ENCODE measurements at places on chromosomes 5 and 9.
A peak's percentile ranks its signal among the peaks of the same experiment; 100 is the strongest.

- no peak for DNase-seq
- H3K4me1 ChIP-seq: no peaks in the 10 kb centered on the region
- no peak overlapping the region for H3K4me3 ChIP-seq
Measured at GRCh38 chr9:123191260-123191659, 77.1 kb downstream of the STRBP start.

DNA sequence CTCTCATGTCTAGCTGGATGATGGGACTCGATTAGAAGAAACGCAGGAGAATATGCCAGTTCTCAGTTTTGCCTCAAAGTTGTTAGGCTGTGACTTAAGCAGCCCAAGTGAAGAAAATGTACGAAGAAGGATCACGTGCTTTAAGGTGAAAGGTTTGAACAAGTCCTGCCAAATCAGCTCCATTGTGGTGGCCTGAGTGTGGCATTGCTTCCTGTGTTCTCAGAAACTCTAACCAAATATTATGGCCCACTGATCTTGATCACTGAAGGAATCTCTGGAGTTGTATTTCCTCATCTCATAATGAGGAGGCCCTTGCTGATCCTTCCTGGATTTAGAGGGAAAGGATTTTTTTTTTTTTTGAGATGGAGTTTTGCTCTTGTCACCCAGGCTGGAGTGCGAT lies 44.0 kb downstream of the OTULIN start:
- H3K4me1 ChIP-seq: no peaks in the 10 kb centered on the region
- H3K27me3 ChIP-seq: no peaks in the 10 kb centered on the region
- no peak overlapping the region for H3K4me3 ChIP-seq
- no peak overlapping the region for H3K27ac ChIP-seq
- no peak for DNase-seq

GRCh38 chr9:89984214-89984613 lies 379.4 kb downstream of the GADD45G start:
- no peaks in the 10 kb centered on the region for H3K27me3 ChIP-seq
- no peak for DNase-seq
- H3K36me3 ChIP-seq: no peaks in the 10 kb centered on the region

DNA sequence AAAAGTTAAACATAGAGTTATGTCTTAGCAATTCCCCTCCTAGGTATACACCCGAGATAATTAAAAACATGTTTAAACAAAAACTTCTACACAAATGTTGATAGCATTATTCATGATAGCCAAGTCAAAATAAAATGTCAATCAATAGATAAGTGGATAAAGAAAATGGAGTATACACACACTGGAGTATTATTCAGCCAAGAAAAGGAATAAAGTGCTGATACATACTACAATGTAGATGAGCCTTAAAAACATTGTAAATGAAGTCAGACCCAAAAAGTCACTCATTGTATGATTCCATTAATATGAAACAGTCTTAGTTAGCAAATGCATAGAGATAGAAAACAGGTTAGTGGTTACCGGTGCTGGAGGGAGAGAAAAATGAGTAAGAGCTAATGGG lies 34.3 kb upstream of the SHB start:
- H3K36me3 ChIP-seq: no peaks in the 10 kb centered on the region
- H3K4me1 ChIP-seq: no peaks in the 10 kb centered on the region
- H3K27me3 ChIP-seq: no peaks in the 10 kb centered on the region

DNA sequence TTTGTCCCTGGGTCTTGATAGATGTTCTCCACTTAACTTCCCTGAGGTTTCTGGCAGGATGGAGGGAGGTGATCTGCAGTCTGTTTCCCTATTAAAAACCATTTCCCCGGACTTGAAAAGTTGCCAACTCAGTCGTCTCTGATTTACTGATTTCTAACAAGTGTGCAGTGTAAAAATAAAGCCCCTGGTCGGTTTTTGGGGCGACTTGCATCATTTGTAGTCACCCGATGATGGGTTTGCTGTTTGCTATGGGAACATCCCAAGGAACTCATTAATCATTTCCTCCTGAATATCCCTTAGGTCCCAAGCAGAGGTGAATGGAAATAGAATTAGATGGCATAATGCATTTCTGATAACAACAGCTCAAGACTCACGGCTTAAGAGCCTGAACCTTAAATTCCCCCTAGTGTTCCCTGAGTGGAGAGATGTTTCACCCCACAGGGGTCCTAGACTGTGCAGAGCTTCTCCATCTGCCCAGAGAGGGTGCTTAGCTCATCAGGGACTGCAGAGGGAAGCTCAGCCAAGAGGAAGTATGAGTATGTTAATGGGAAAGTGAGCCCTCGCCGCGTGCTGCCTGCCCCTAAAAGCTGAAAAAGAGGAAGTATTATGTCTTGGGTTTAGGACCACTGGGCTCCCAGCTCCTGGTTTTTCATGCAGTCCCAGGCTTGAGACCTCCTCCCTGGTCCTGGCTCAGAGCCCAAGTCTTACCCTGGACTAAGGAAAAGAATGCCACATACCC lies 115.1 kb upstream of the DAP start:
- H3K27me3 ChIP-seq: no peaks in the 10 kb centered on the region
- no peak overlapping the region for H3K4me3 ChIP-seq
- no peaks in the 10 kb centered on the region for H3K36me3 ChIP-seq
- DNase-seq: peak; percentile 41
- no peak overlapping the region for H3K27ac ChIP-seq

DNA sequence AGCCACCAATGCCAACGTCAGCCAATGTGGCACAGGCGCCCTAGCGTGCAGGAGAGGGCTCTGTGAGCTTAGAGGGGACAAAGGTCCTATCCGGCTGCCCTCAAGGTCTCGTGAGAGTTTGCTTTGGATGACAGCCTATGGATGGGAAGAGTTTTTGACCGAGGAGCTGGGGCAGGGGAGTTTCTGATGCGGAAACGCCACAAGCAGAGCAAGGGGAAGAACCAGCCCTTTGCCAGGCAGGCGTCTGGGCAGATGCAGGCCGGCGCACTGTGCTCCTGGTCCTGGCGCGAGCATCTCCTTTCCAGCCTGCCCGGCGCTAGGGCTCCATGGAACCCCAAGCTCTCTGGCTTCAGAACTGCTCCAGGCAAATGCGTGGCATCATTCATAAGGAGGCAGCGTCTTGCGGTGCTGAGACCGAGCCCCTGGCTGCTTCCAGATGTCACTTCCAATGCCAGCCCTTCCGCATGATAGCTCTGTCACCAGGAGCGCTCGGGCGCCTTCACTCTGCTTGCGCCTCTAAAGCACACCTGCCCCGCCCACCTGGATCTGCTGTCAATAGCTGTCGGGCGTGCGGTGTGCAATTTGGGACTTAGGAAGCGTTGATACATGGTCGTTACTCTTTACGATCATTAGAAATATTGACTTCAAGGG lies 374.9 kb upstream of the IRX1 start:
- no peaks in the 10 kb centered on the region for H3K4me1 ChIP-seq
- H3K27me3 ChIP-seq: no peaks in the 10 kb centered on the region
- no peaks in the 10 kb centered on the region for H3K36me3 ChIP-seq
- no peak overlapping the region for H3K27ac ChIP-seq
- H3K4me3 ChIP-seq: no peak overlapping the region

GRCh38 chr9:123727332-123727731 lies 202.6 kb downstream of the DENND1A start:
- H3K4me3 ChIP-seq: no peak overlapping the region
- H3K36me3 ChIP-seq: no peaks in the 10 kb centered on the region
- no peaks in the 10 kb centered on the region for H3K4me1 ChIP-seq
- no peak overlapping the region for H3K27ac ChIP-seq
- no peaks in the 10 kb centered on the region for H3K27me3 ChIP-seq
